Stimulated activated CD4-positive, alpha-beta T cell treated with anti-CD3 and anti-CD28 coated beads, TNF-alpha, amount 100 ng/mL, for 1 hour (primary cell): ENCODE measurements at places on chromosomes 12 and 14.
A peak's percentile ranks its signal among the peaks of the same experiment; 100 is the strongest.

DNA sequence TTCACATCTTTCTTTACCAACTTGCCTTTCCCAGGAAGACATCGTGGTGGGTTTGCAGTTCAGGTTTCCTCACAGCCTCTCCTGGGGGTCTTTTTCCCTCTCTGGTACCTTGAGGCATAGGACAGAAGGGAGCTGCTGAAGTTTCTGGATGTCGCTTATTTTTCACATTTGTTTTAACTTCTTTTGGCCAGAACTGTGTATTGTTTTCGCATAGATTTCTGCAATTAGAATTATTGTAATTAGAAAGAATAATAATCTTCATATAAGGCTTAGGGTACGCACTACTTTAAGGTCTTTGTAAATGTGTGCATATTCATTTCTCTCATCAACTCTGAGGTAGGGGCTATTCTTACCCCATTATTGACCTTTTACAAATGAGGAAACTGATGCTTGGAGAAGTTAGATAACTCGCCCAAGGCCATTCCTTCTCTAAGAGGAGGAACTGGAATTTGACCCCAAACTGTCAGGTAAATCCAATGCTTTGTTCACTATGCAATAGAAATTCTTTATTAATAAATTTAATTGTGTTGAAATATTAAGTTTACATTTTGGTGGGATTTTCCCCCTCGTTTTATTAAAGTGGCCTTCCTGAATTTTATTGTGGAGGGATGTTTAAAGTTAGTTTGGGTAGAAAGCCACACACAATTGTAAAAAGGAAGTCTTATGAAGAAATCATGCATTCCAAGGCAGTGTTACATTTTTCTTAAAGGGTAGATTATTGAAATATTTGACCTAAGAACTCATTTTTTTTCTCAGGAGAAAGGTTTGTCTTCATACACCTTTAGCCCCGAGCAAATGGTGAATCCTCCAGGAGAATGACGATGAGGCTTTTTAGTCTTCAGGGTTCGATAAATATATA, 12.1 kb upstream of the SLC38A2 start:
- no peak for DNase-seq

GRCh38 chr12:21296751-21297406, 37.8 kb downstream of the SLCO1A2 start:
- DNase-seq, result no peak

DNA sequence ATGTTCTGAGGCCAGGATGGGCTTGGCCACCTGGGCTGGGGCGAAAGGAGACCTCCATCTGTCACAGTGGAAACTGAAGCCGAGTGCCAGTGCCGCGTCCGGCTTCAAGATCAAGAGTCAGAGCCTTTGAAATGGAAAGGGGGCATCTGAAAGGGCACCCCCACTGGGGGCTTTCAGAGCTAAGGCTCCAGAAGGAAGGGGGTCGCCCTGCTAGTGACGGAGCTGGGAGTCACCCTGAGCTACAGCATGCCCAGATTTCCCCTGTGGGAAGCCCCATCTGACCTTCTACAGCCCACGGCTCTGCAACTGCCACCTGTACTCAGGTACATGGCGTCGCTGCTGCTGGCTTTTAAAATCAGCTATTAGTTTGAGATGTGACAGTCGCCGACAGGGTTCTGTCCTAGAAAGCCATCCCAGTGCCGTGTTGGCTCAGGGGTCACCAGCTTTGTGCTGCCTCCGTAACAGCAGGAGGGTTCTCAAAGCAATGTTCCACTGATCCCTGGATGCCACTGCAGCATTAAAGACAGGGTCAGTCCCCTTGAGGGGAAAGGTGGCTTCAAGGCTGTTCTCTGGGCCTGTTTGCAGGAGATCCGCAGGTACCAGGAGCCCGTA, 31.5 kb downstream of the CCNK start:
- no peak for DNase-seq

DNA sequence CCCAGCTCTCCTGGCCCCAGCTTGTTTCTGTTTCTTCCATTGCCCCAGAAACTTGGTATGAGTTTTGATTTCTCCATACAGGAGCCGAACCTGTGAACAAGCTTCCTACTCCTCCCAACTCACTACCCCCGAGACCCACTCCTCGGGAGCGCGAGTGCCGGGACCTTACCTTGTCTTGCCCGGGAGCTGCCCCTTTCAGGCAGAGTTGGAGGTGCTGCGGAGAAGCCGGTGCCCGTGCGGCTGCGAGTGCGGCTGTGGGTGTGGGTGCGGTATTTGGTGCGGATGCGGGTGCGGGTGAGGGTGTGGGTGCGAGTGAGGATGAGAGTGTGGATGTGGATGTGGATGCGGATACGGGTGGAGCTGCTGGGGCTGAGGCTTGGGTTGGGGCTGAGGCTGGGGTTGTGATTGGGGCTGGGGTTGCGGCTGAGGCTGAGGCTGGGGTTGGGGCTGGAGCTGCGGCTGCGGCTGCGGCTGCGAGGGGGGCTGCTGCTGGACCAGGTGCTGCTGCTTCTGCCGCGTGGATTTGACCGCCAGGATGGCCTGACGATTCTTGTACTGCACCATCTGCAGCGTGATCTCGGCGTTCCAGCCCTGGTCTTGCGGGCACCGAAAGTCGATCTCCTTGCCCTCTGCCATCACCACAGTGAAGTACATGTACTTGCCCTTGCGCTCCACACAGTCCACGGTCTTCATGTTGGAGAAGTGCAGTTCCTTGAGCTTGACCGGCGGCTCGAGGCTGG, 1.1 kb downstream of the PHLDA1 start:
- DNase-seq, result peak; percentile 24

GRCh38 chr12:105983622-105984320, 155.0 kb downstream of the NUAK1 start:
- DNase-seq, result no peak

GRCh38 chr12:126627596-126627995, 1562.4 kb downstream of the AACS start:
- no peak for DNase-seq

DNA sequence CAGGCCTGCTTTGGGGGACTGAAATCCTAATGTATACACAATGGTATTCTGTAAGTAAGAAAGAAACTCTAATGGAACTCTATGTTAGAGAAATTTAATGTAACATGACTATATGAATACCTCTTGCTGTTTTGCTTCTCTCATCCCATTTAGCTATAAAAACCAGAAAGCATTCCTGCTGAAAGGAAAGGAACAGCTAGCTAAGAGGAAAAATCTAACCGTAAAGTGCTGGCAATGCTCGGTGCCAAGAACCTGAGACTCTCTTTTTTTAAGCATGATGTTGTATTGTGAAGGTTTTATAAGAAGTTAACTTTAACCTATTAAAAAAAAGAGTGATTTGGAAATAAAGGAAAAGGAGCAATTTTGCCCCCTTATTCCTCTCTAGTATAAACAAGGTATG, 75.6 kb upstream of the DACT1 start:
- DNase-seq, result no peak

GRCh38 chr12:13887779-13888388, 93.5 kb downstream of the GRIN2B start:
- DNase-seq, result no peak
